ENCODE measurements at places on chromosomes 1 and 21.
A peak's percentile ranks its signal among the peaks of the same experiment; 100 is the strongest.

DNA sequence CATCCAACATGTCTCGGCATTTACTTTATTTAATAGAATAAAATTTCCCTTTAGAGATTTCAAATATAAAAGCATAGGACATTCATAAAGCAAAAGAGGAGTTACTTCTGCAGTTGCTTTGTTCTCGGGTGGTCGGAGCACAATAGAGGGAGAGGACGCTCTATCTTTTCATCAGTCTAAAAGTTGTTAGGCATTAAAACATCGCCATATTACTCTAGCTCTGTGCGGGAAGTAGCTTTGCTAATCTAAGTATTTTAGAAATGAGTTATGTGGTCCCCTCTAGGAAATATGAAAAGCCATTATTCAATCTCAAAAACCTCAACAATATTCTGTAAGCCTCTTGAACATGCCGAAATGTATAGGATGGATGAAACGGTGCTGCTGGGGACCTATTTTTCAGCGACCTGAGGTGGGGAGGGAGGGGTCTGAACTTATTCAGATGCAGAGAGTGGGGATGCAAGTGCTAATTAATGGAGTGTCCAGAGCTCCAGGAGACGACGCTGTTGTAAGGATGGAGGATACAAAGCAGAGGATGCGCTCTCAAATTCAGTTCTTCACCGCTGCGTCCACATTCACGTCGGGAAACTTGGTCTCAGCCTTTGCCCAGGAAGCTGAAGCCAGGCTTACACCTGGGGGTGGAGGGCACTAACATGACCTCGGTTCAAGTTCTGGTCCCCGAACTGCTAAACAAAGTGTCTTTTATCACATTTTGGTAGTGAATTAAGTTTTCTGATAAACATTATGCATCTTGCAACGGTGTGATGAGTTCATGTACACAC lies 6.3 kb downstream of the CDKN2C start:
- peak; percentile 41 for DNase-seq

GRCh38 chr1:229812693-229813092 lies 186.6 kb downstream of the URB2 start:
- no peak for DNase-seq

GRCh38 chr1:243818978-243819377 lies 31.1 kb downstream of the AKT3 start:
- no peak for DNase-seq

DNA sequence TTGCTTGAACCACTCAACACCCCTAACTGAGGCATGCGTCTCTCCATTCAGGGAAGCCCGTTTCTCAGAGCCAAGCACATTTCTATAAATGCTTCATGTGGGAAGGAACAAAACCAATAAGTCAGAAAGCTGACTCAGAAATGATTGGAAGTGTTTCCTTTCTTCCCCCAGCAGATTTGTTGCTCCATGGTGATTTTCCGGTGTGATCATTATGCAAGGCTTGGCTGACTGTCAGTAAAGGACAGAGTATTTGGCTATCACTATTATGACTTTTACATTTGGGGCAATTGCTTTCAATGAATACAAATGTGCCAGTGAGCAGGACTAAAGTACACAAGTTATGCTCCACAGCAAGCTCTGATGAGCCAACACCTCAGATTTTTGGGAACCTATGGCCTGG lies 53.3 kb upstream of the ZC3H11B start:
- DNase-seq = no peak

GRCh38 chr1:203937678-203938330 lies 76.4 kb downstream of the SNRPE start:
- DNase-seq = no peak

DNA sequence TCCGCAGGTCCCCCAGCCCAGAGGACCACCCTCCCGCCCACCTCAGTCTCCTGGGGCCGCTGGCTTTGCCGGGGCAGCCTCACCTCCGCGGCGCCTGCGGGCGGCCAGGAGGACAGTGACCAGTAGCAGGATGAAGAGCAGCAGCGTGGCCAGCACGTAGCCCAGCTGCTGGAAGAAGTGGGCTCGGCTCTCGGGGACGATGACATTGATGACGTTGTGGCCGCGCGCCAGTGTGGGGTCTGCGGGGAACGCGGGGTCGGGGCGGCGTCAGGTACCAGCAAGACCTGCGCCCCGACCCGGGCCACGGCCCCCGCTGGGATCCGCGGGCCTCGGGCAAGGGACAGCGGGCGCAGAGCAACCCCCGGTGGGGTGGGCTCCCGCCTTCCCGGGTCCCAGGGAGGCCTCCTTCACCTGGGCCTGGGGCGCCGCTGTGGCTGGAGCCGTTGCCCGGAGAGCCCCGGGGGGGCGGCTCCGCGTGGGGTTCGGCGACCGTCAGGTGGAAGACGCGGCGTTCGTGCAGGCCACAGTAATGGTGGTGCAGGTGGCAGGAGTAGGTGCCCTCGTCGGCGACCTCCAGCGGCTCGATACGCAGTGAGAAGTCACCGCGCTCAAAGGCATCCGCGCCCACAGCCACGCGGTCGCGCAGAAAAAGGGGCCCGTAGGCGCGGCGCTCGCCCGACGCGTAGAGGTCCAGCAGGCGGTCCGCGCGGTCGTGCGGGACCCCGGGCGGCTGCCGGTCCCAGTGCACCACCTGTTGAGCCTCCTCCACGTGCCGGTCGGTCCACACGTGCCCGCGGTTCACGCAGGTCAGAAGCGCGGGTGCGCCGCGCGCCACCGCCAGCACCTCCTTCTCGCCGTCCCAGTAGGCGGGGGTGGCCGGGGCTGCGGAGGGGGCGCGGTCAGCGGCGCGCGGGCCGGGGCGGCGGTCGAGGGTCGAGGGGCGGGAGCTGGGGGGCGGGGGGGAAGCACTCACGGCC lies 3.8 kb downstream of the MXRA8 start:
- peak; percentile 63 for DNase-seq

Data from right kidney (tissue), 9 donors.